CD4-positive, alpha-beta T cell treated with Interleukin-2 at 100 ng/mL for 4 hours (primary cell): ENCODE measurements at places on chromosomes 5 and 9.
A peak's percentile ranks its signal among the peaks of the same experiment; 100 is the strongest.

GRCh38 chr9:27726244-27727081 is 153.2 kb upstream of the C9orf72 start:
- peak; percentile 14 for DNase-seq

GRCh38 chr5:104241046-104241445 is 678.5 kb upstream of the NUDT12 start:
- DNase-seq: no peak

DNA sequence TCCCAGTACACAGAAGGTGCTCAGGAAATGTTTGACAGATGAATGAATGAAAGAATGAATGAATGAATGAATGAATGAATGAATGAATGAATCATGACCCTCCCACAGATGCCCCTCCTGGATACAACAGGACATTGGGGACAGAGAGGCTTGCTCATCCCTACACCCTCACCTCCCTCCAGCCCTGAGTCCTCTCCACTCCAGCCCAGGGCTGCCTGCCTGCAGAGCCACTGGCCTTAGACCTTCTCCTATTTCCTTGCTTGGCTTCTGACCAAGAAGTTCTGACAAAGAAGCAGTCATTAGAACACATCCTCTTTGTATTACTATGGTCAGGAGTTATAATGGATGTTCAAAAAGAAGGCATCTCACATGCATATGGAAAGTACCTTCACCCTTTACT is 240.7 kb upstream of the DAPK1 start:
- no peak for DNase-seq

DNA sequence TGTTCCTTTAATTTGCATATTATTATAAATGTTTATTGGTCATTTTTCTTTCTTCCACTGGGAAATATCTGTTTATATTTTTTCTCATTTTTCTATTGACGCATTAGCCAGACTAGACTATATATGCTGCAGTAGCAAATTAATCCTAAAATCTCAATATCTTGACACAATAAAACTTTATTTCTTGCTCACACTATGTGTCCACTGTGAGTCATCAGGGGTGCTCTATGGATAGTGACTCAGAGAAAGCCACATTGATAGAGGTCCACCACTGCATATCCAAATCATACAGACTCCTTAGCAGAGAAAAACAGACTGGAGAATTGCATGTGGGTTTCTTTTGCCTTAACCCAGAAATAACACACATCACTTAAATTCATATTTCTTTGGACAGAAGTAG is 20.8 kb downstream of the OR1L3 start:
- DNase-seq: no peak

DNA sequence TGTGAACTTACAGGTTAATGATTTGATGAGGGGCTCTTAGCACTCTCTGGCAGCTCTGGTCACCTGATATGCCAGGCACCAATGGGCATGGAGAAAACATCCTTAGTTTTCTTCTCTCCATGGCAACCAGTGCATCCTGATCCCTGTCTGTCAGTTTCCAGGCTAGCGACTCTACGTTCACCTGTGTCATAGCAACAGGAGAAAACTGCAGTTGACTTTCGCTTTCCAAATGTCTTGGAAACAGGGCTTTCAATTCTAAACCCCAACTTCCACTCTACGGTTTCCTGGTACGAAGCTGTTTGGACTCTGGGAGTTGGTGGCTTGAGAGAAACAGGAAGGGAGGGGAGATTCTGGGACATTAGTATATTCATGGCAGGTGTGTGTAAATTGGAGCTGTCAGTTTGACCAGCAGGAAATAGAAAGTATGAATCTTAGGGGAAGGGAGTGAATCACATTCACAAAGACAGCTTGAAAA is 74.4 kb downstream of the SLC28A3 start:
- DNase-seq: no peak

- no peak for DNase-seq
These were observed 2.8 kb downstream of the LCN6 start for GRCh38 chr9:136745389-136746154.

DNA sequence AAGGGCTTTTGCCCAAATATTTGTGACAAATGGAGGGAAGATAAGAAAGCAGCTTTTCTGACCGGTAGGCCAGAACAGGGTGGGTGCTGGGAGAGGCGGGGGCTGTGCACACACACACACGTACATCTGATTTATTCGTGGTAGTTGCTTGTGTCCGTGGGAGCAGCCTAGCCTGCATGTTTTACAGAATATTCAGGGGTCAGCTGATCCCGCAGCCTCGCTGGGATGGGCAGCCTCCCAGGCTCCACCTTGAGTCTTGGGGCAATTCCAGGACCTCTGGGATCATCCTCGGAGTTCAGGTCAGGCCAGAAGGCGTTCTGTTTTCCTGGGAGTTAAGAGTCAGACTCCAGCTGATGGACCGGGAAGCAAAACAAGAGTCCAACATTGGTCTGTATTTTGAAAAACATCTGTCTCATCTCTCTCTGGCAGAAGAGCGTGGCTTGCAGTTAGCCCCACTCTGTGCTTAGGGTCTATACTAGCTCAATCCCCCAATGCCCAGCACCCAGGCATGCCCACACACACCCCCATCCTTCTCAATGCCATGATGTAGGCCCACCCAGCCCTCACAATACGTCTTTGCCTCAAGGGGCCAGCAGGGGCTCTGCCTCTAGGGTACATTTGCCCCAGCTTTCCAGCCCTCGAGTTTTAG is 210.6 kb downstream of the GOLPH3 start:
- no peak for DNase-seq

- DNase-seq: no peak
These were observed 124.2 kb downstream of the KCNIP1 start for GRCh38 chr5:170628028-170628427.

DNA sequence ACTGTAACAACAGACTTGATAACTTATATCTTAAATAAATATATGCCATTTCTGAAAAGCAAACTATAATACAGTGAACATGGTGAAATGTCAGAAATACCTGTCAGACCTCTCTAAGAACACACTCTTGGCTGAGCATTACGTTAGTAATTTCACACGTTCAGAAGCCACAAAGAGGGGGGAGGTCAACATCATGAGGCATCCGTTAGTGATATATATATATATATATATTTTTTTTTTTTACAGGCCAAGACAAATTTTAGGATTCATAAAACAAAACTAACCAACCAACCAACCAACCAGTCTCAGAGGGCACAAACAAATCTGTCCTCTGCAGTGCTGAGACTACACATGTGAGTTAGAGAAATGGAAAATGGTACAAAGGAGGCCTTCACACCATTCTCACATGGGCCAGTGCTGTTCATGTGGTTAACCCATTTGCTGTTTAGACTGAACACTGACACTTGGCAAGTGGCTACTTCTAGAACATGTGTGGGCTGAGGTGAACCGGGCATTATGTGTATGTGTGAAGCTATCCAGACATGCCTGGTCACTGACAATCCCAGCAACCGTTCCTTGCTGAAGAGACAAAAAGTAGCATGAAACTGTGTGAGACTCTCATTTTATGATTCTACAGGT is 54.5 kb downstream of the ELL2 start:
- DNase-seq: no peak

DNA sequence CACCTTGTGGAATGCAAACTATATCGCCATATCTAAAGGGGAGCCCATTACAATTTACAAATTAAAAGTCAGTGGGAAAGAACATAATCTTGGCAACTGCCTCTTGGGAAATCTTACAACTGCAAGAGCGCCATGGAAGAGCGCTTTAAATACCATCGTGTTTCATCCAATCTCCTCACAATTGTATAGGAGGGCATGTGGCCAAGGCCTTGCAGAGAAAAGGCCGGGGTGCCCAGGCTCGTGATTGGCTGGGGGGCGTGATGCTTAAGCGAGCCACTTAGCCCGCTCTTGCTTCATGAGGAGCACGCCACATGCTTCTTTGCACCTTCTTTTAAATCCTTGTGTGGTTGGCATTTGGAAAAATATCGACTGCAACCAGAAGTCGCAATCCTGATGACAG is 69.8 kb upstream of the NFIB start:
- DNase-seq: no peak

DNA sequence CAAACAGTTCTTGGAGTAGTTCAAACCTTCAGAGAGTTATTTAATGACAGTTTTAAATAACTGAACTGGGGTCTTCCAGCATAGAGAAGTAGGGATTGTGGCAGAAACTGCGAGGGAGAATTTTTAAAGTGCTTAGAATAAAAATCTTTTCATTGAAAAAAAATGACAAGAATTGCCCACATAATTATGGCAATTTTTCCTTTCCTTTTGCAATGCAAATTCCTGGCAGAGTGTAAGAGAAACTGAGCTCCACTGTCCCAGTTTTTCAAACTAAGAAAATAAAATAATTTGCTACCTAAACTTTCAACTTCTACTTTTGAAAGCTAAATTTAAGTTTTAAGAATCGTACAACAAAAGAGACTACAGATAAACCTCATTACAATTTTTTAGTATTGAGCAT is 2.3 kb upstream of the PTGER4 start:
- no peak for DNase-seq

DNA sequence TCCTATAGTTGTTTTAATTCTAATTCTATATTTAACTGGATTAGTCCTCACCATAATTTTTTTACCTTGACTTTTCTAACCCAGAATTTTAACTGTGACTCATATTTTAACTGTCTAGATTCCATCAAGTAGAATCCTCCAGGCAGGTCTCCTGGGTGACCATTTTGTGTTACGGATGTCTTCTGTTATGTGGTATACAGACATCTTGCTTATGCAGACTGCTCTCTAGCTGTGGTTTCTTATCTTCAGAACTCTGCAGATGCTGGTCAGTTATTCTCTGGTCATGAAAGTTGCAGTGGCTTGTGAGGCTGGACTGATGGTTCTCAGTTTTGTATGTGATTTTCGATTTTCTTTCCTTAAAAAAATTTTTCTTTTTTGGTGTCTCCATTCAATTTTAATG is 139.4 kb downstream of the ATG10 start:
- DNase-seq: no peak

DNA sequence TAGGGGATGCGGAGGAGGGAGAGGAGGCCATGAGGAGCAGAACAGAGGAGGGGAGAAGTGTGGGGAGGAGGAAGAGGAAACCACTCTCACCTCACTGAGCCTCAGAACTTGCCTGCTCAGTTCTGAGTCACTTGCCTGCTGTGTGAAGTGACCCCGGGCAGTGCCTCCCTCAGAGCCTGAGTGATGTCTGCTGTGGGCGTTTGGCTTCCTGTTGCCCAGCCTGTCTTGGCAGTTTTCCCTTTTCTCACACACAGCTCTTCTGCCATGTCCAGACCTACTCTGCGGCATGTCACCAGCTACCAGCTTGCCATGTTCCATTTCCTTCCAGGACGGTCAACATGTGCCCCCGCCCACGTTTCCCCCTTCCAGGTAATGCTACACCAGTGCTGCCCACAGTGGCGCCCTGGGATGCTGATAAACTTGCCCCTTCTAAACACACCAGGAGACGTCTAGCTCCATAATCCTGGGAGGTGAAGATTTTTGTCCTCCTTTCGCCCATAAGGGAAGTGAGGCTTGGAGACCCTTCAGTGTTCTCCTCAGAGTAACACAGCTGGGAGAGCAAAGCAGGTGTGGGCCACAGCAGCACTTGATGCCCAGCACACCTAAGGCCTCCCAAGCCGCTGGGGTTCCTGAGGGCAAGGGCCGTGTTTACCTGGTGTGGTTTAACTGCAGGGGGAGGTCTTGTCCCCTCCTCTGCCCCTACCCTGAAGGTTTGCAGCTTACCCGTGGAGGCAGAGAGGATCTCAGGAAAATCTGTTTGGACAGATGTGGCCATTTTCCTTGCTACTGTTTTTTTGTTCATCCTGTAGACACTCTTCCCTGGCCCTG is 63.8 kb upstream of the RNF130 start:
- no peak for DNase-seq
